Neuronal stem cell (in vitro differentiated cells): ENCODE measurements at places on chromosomes 3 and 15.

- DNase-seq, result no peak
These were observed 99.9 kb downstream of the SLCO3A1 start for GRCh38 chr15:91953432-91953831.

GRCh38 chr15:95880031-95880570, 450.4 kb upstream of the NR2F2 start:
- DNase-seq, result no peak

DNA sequence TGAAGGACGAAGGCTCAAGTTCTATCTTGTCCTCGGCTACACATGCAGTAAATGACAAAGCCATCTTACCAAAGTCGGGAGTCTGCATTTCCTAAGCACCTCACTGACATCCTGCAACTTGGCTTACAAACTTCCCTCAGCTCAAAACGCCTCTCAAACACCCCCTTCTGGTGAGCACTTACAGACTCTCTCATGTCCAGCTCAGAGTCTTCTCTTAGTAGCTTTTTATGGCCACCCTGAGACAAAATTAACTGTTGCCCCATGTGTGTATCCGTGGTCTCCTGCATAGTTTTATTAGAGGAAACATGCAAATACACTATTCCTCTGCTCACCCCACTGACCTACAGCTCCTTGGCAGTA, 819.7 kb downstream of the FHIT start:
- no peak for DNase-seq

- no peak for DNase-seq
These were observed 255.8 kb downstream of the MEIS2 start for GRCh38 chr15:36844534-36844998.

DNA sequence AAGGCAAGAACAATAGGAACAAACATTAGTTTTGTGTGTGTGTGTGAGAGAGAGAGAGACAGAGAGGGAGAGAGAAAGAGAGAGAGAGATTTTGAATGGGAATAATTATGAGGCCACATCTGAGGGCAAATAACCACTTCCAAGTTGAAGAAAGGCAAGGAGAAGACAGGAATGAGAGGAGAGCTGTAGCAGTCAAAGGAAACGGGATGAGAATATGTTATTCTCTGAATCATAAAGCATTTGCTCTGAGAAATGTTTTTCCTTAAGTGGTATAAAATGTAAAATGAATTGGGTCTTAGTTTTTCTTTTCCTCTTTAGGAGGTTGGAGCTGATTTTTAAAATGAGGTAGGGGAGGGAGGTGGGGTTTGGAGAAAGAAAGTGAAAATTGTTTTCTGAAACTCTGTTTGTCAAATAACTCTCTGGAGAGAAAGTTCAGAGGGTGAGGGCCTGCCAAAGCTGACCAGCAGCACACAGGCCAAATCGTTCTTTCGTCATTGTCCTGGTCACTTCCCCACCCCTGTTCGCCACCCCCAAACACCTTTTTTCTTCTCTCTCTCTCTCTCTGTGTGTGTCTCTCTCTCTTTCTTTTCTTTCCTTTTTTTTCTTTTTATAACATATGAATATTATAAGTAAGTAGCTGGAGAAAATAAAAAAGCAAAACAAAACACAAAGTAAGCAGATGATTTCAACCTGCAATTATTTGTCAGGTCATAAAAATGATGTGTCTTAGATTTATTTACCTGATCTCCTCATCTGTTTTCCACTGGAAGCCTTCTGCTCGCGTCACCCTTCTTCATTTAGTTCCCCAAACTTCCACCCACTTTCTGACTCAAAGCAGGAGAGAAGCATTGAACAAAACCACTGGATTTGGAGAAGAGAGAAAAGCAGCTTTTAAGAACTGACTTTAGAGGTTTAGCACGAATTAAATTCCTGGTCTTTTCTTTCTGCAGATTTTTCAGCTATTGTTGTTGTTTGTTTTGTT, 110.6 kb downstream of the LPP start:
- no peak for DNase-seq

- peak; percentile 9 for DNase-seq
These were observed 1.1 kb upstream of the INTS14 start for GRCh38 chr15:65611888-65612615.

GRCh38 chr3:76199382-76199781, 414.0 kb upstream of the ZNF717 start:
- no peak for DNase-seq

DNA sequence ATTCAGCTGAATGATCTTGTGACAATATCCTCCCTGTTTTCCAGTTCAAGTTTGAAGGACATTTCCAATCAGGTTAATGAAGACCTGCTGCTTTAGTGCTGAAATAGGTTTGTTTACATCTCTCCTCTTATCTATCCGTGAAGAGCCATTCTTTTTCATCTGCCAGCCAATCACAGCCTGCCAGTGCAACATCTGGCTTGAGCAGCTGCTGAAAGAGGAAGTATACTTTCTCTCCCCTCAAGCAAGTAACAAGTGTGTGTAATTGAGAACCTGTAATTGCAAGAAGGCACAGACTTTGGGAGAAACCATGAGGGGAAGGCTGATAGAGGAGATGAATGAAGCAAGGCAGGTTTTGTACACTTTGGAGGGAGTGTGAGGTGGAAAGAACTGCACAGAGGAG, 404.3 kb downstream of the AGBL1 start:
- DNase-seq, result no peak

GRCh38 chr3:72388117-72388516, 460.1 kb downstream of the SHQ1 start:
- DNase-seq, result no peak
